ENCODE measurements at places on chromosomes 12 and 14. TPM values are rescaled to one million over a fixed set of nuclear protein-coding genes. Genes with fewer than 3 reads are reported as not detected.

NUMB gene
- total RNA-seq, result 39.0 TPM

CLEC4D gene
- total RNA-seq, result not detected

FAIM2 gene
- total RNA-seq, result 13.8 TPM

TROAP gene
- total RNA-seq, result 11.3 TPM

SETD3 gene
- 189 TPM for total RNA-seq

TMEM63C gene
- total RNA-seq, result 1.9 TPM

CNTN1 gene
- total RNA-seq, result 0.27 TPM

LRTM2 gene
- not detected for total RNA-seq

TTC6 gene
- 0.36 TPM for total RNA-seq

CLEC7A gene
- not detected for total RNA-seq

ITGB7 gene
- 0.54 TPM for total RNA-seq

NAV3 gene
- 121 TPM for total RNA-seq

BCL2L14 gene
- total RNA-seq, result not detected

PTPRO gene
- 0.57 TPM for total RNA-seq

GAPDH gene
- 5,776 TPM for total RNA-seq

KRT73 gene
- not detected for total RNA-seq

AQP6 gene
- total RNA-seq, result not detected

SART3 gene
- 105 TPM for total RNA-seq

GSG1 gene
- 0.45 TPM for total RNA-seq

LUM gene
- 582 TPM for total RNA-seq

KRT77 gene
- not detected for total RNA-seq

UBE2N gene
- 18.6 TPM for total RNA-seq

NTN4 gene
- total RNA-seq, result 71.8 TPM

HOXC10 gene
- not detected for total RNA-seq
